Mesenteric fat pad (tissue), 1 donor: ENCODE measurements at places on chromosomes 12 and 14.

- no peak for DNase-seq
Measured at GRCh38 chr12:94832780-94833681, 170.5 kb downstream of the NDUFA12 start.

GRCh38 chr12:9856151-9856550 is 13.0 kb downstream of the CLEC2B start:
- no peak for DNase-seq

GRCh38 chr12:5708371-5708770 is 236.7 kb downstream of the ANO2 start:
- DNase-seq: no peak

DNA sequence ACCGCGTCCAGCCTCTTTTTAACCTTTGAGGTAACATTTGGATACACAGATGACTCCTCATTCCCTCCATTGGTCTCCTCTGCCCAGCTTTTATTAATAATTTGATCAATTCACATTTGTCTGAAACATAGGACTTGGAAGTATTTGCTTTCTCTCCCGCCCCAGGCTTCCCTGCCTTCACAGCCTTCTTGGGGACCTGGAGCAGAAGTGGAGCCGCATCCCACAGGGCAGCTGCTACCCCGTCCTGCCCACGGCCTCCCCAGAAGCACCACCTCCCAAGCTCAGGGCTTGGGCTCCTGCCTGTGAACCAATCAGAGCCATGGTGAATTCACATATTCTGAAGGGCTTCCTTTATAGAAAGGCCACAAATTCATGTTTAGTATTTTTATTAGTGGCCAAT is 97.6 kb downstream of the PIWIL1 start:
- peak; percentile 49 for DNase-seq

DNA sequence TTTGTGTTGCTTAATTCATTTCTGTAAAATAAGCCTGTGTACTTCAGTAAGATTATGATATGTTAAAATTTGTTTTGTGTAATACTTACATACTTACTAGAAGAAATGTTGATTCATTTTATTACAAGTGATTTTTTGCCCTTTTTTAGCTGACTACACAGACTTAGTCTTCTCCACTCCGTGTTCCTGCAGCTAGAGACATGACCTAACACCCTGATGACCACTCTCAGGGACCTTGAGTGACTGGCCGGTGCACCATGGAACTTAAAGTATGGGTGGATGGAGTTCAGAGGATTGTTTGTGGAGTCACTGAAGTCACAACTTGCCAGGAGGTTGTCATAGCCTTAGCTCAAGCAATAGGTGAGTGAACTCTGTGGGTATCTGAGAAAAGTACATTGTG is 69.8 kb downstream of the BHLHE41 start:
- DNase-seq: no peak

DNA sequence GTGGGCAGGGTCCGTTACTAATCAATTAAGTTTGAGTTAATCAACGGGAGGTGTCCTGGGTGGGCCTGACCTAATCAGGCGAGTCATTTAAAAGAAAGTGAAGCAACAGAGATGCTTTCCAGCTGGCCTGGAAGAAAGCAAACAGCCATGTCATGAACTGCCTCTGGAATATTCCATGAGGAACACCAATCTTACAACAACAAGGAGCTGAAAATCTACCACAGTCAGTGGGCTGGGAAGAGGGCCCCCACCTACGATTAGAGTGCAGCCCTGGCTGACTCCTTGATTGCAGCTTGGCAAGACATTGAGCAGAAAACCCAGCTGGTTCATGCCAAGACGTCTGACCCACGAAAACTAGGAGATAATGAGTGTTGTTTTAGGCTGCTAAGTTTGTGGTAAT is 56.2 kb downstream of the SSPN start:
- DNase-seq: no peak
